ENCODE measurements at places on chromosomes 12 and 14.
A peak's percentile ranks its signal among the peaks of the same experiment; 100 is the strongest.

GRCh38 chr14:100865682-100866591 lies 37.6 kb downstream of the RTL1 start:
- no peak for DNase-seq

DNA sequence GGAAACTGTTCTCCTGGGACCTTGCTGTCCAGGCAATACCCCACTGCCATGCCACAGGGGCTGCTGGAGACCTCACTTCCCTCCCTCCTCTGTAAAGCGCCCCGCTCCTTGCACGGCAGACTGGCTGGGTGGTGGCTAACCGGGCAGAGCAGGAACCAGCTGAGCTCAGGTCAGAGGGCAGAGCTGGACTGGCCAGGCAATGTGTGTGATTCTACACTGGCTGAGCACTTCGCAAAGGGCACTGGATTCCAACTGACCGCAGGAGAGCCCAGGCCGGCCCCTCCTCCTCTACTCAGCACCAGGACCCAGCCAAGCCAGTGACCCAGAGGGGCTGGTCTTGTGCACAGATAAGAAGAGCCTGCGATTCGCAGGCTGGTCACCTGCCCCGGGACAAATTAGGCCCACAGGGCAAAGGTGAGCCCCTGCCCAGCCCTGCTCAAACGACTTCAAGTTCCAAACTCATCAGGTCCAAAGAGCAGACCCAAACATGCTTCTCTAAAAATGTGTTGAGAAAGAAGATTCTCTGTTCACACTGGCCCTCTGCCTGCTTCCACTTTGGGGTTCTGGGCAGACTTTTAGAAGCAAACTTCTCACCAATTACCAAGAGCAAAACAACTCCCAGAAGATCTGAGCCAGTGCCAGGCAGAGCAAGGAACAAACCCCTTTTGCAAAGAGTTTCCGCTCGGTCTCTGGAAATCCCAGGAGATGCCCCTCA lies 54.9 kb upstream of the DIO3 start:
- no peak for DNase-seq

GRCh38 chr12:43208627-43209026 lies 343.4 kb downstream of the ADAMTS20 start:
- DNase-seq: no peak

DNA sequence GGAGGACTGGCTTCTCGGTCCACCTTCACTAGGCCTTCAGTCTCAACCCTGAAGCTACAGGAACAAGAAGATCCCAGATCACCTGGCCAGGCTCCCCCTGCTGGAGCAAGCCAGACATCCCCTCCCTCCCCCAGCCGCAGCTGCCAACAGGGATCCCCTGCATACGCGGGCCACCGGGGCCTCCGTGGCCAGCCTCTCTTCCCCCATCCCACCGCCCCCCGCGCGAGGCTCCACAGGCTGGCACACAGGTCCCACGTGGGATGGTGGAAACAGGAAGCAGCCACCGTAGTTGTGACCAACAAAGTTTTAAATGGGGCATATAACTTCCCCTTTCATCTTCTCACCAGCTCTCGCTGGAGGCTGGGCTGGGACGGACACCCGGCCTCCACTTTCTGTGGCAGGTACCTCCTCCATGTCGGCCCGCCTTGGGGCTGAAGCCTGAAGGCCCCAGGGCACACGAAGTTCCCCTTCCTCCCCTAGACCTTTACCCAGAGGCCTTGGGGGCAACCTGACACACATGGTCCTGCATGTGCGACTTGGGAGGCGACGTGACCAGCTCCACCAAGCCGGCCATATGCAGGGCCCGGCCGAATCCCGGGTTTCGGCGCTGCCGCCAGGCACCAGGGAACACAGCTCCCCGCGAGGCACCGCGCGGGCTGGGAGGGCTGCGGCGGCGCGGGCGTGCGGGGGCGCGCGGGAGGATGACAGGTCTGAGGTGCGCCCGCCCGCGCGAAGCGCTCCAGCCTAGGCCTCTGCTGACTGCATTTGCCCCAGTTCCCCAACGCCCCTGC lies 44.4 kb upstream of the PNMA1 start:
- peak; percentile 63 for DNase-seq

DNA sequence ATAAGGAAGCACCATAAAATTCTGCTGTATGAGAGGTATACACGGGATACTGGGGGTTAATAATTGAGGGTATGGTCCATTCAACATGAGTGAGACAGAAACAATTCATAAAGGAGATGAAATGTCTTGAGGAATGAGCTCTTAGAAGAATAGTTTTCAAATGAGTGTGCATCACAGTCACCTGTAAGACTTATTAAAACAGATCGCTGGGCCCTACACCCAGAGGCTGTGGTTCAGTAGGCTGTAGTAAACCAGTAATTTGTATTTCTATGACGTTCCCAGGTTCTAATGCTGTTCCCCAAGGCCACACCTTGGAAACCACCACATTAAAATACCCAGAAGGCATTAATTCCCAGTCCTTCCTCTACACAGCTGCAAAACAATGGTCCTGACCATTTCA lies 49.6 kb downstream of the CAND1 start:
- DNase-seq: no peak

DNA sequence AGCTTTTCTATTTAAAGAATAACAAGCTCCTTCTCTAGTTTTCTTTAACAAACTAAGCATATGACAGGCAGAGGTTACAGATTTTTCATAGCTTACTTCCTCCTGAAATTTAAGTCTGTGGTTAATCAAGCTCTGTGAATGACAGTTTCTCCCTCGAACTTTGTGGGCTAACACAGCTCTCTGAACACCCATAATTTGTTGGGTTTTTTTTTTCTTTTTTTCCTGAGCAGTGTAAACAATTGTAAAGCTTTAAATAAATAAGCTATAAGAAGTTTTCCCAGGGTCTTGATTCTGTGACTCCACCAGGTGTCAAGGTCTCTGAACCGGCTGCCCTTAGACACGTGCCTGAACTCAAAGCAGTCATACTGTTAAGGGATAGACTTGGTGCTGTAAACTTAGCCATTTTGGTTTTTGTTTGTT lies 128.1 kb upstream of the AMIGO2 start:
- DNase-seq: no peak

DNA sequence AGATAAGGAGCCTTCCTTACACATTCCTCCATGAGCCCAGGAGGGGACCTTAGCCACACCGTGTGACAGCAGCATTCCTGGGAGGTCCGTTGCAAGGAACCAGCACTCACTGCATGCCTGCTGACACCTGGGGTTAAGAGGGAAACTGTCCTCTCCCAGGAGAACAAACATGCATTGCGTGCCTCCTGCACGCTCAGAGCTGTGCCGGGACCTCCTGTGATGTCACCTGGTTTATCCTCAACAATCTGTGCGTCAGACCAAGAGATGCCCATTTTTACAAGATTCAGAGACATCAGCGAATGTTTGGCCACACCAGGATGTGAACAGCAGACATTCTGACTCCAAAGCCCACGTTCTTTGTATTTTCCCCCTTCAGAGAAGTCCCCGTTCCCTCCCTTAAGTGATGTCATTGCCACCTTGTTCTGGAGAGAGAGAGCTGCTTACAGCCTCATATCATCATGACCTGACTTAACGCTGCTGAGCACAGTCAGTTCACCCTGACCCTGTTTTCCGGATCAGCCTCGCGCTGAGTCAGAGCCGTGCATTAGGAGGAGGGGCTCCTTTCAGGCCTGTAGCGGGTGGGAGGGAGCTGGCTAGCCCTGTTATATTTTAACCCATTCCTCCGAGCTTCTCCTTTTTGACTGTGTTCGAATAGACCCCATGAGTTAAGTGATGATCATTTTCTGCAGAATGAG lies 36.2 kb downstream of the TMEM120B start:
- no peak for DNase-seq

GRCh38 chr14:55094292-55095157 lies 34.5 kb upstream of the LGALS3 start:
- no peak for DNase-seq

DNA sequence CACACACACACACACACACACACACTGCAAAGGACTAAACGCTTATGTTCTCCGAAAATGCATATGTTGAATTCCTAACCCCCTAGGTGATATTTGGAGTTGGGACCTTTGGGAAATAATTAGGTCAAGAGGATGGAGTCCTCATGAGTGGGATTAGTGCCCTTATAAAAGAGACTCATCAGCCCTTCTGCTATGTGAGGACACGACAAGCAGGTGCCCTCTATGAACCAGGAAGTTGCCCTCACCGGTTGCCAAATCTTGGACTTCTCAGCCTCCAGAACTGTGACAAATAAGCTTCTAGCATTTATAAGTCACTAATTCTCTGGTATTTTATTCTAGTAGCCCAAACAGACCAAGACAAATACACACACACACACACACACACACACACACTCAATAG lies 20.7 kb upstream of the TCP11L2 start:
- DNase-seq: no peak

- no peak for DNase-seq
Measured at GRCh38 chr12:116662612-116663144, 75.2 kb downstream of the SPRING1 start.

GRCh38 chr12:103572312-103573045 lies 14.6 kb upstream of the STAB2 start:
- no peak for DNase-seq

- no peak for DNase-seq
Measured at GRCh38 chr14:87260460-87260859, 732.5 kb downstream of the GALC start.

DNA sequence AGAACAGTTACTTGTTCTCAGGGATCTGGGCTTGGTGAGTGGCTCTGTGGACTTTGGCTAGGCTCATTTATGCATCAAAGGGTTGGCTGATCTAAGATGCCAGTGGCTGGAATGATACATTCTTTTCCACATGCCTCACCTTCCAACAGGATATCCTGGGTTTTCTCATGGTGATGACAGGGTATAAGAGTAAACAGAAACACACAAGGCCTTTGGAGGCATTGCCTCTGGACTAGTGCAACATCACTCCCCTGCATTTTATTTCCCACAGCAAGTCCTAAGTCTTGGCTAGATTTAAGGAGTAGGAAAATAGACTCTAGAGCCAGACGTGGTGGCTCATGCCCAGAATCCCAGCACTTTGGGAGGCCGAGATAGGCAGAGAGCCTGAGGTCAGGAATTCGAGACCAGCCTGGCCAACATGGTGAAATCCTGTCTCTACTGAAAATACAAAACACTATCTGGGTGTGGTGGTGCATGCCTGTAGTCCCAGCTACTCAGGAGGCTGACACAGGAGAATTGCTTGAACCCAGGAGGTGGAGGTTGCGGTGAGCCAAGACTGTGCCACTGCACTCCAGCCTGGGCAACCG lies 47.9 kb downstream of the RPH3A start:
- no peak for DNase-seq

GRCh38 chr12:80068173-80068572 lies 31.2 kb upstream of the OTOGL start:
- no peak for DNase-seq

- DNase-seq: no peak
Measured at GRCh38 chr14:77654001-77654441, 37.6 kb upstream of the SPTLC2 start.

- no peak for DNase-seq
Measured at GRCh38 chr12:64175254-64175945, 46.7 kb downstream of the KICS2 start.

- DNase-seq: no peak
Measured at GRCh38 chr14:55707365-55707804, 127.4 kb downstream of the KTN1 start.

- no peak for DNase-seq
Measured at GRCh38 chr12:5614256-5614655, 182.3 kb downstream of the NTF3 start.

DNA sequence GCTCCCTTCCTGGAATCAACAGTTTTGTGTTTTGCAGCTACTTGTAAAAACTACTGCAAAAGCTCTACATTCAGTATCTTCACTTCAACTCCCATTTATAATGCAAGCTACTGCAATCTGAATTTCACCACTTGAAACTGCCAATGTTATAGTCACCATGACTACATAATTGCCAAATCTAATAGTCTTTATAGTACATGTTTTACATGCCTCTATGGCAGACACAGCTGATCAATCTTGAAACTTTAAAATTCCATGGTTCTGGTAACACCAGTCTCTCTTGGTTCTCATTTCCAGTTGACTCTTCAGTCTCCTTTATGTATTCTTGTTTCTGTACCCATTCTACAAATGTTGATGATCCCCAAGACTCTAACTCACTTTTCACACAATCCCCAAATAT lies 185.9 kb downstream of the MED13L start:
- no peak for DNase-seq

DNA sequence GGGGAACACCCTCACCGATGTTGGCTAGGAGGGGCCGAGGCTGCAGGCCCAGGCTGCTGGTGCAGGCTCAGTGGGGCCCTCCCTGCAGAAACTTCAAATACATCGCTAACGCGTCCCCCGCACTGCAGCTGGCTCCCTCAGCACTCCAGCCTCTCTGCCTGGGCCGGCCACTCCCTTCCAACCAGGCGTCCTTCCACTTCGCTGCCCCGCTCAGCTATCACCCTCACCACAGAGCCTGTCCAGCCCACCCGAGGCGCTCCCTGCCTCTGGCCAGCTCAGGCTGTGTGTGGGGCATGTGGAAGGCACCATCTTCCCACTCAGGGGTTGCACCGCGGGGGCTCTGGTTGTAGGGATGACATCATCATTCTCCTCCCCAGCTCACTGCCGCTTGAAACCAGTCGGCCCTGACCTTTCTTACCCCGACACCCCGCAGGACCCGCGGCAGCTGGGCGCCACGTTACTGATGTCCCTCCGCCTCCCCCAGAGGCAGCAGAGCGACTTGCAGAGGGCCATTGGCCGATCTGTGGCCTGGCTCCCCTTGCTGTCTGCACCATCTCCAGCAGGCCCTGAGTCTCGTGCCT lies 199.9 kb upstream of the RTL1 start:
- DNase-seq: no peak

GRCh38 chr12:28498850-28499249 lies 308.6 kb downstream of the CCDC91 start:
- no peak for DNase-seq

DNA sequence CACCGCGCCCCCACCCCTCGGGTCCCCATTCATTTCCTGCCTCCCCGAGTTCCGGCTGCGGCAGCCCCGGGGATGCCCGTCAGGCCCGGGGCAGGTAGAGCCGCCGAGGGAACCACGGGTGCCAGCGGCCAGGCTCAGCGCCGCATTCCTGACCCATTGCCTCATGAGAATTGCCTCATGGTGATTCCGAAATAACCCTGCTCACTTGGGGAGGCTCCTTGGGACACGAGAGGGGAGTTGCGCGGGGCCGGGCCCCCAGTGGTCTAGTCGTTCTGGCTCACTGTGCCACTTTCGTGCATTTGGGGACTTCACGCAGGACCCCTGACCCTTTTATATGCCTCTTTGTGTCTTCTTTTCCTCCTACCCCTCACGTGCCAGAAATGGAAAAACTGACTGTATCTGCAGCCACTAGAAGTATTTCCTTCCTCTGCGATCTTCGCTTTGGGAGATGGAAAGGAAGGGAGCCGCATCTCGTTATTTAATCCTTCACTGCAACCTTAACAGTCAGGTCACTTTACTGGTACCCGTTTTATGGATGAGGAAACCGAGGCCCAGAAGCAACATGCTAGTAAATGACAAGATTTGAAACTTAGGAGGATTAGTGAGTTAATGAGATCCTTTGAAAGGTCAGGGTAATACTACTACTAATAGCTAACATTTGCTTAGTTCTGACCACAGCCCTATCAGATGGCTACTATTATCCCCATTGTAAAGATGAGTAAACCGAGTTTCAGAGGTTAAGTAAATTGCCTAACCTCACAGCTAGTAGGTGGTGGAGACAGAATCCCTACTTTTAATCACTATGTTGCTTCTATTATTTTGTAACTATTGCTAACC lies 768 bp downstream of the PTPN11 start:
- no peak for DNase-seq

GRCh38 chr14:105387530-105387922 lies 10.8 kb upstream of the TEX22 start:
- no peak for DNase-seq

All from HCT116 (cell line).